ENCODE measurements at places on chromosomes 6 and 20.

- no peak for DNase-seq
Measured at GRCh38 chr6:137949686-137950390, 82.8 kb downstream of the TNFAIP3 start.

GRCh38 chr6:73308712-73309534 is 45.2 kb downstream of the DPPA5 start:
- DNase-seq = no peak

GRCh38 chr6:146316175-146316495 is 227.5 kb upstream of the RAB32 start:
- DNase-seq = no peak

- no peak for DNase-seq
Measured at GRCh38 chr6:3355358-3356055, 96.8 kb downstream of the PSMG4 start.

GRCh38 chr6:158002951-158003853 is 21.5 kb downstream of the SYNJ2 start:
- no peak for DNase-seq

DNA sequence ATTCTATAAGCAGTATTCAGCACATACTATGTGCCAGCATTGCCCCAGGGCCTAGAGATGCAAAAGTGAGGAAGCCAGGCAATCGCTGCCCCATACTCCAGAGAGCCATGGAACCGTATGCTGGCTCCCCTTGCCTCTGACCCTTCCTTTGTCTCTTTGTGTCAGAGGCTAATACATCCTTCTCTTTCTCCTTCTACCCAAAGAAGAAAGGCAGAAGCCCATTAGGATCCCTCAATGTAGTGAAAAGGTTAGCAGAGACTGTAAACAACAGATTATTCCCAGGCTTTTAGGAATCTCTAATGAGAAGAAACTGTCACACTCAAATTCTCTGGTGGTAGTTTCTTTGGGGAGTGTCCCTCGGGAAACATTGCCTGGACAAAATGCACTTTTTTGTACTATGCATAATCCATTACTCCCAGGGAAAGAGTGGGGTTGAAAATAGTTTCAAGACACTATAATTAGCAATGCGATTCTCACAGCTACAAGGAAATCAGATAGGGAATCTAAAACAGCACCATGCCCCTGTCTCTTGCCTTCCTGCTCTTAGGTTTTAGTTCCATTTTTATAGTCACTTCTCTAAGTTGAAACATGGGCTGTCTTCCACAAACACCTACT is 325.2 kb upstream of the CNR1 start:
- no peak for DNase-seq

GRCh38 chr20:58716476-58717277 is 24.1 kb downstream of the NPEPL1 start:
- peak; percentile 13 for DNase-seq

GRCh38 chr6:168520233-168520632 is 79.2 kb downstream of the SMOC2 start:
- no peak for DNase-seq

- DNase-seq = no peak
Measured at GRCh38 chr6:167329014-167329413, 4.1 kb downstream of the TTLL2 start.

GRCh38 chr20:36439040-36439730 is 102.1 kb upstream of the MYL9 start:
- DNase-seq = peak; percentile 82

- no peak for DNase-seq
Measured at GRCh38 chr6:134258849-134259306, 59.0 kb downstream of the SGK1 start.

GRCh38 chr20:46826343-46826984 is 68.2 kb upstream of the EYA2 start:
- DNase-seq = no peak

- DNase-seq = no peak
Measured at GRCh38 chr20:50246367-50247195, 56.0 kb downstream of the CEBPB start.

DNA sequence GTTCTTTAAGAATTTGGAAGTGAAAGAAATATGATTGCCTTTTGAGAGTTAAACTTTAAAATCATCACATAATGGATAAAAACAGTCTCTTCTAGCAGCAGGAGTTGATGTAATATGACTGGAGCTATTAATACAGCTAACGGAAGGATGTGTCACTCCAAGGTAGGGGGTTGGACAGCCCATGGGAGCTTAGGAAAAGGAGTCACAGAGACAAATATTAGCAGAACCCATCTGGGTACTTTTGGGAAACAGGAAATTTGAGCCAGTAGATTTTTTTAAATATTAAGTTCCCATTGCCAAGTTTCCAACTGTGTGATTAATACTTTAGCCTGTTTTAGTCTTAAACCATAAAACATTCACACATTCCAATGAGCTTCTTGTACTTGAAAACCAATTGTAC is 164.7 kb upstream of the RIMS1 start:
- DNase-seq = no peak

GRCh38 chr6:40074306-40075055 is 140.2 kb upstream of the MOCS1 start:
- no peak for DNase-seq

- DNase-seq = no peak
Measured at GRCh38 chr6:34201455-34202107, 35.1 kb upstream of the HMGA1 start.

DNA sequence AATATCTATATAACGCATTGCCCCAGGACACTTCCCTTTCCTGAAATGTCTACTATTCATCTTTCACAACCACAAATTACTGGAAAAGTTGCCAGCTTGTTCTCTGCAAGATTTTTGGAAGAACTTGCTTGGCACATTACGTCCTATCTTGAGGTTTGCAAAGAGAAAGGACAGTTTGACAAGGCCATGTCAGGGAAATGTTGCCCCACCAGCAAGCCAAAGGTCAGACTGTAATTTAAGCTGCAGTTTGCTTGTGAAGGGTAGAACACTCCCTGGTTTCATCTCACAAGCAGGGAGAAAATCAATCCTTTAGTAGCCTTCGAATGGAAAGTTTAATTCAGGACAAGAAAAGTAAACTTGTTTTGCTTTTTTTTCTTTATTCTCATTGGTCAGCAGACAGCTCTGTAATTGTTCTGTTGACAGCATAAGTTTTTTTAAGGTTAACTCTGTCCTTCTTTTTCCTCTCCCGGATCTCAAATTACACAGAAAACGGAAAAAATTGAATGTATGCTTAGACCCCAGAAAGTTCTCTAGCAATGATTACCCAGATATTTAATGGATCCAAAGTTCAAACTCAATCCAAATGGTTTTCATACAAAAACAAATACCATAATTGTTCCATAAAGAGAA is 541.8 kb upstream of the NRSN1 start:
- peak; percentile 6 for DNase-seq

GRCh38 chr6:120588424-120588823 is 745.9 kb downstream of the TBC1D32 start:
- DNase-seq = no peak

DNA sequence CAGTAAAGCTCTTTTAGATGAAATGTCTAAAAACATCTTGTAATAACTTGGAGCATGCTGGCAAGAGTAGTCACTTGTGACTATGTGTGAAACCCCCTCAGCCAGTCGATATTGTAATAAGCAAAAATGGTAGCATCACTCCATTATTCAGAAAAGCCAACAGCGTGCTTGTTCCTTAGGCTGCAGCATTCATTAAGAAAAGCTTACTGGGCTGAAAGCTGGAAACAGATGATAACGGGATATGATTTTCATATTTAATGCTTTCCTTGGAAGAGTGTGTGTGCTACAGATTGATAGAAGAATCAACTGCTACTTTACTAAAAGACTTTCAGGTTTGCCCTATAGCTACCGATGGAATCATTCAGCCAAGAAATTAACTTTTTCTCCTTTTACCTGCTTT is 20.3 kb downstream of the KIZ start:
- no peak for DNase-seq

DNA sequence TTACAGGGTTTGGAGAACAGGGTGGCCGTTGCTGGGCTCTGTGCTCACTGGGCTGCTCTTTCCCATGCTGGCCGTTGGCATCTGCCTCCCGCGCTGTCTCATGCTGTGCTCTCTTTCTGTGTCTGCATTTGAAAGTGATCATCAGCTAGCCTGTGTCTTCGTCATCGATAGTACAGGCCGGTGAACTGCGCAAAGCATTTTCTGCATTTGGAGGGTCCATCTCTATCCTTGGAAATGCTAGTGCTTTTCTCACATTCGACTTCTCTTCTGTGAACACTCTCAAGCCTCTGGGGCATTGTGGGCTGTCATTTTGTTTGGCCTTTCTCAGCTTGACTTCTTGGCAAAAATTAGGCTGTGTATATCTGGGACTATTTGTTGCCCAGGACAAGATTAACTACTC is 6.8 kb upstream of the SNHG17 start:
- DNase-seq = no peak

DNA sequence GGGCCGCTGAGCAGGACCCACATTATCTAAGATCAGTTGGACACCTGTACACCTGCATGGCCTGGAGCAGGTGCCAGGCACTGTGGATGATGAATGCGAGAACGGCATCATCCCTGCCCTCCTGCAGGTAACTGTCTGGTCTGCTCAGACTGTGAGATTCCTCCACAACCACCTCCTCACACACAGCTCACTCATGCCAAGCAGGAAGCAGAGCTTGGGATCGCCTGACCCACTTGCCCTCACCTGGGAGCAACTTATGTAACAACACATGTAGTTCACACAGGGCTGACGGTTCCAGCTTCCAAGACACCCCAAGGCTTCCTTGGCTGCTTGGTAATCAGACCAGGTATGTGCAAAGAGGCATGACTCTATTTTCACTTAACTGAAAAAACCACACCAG is 359.2 kb downstream of the PREX1 start:
- DNase-seq = no peak

DNA sequence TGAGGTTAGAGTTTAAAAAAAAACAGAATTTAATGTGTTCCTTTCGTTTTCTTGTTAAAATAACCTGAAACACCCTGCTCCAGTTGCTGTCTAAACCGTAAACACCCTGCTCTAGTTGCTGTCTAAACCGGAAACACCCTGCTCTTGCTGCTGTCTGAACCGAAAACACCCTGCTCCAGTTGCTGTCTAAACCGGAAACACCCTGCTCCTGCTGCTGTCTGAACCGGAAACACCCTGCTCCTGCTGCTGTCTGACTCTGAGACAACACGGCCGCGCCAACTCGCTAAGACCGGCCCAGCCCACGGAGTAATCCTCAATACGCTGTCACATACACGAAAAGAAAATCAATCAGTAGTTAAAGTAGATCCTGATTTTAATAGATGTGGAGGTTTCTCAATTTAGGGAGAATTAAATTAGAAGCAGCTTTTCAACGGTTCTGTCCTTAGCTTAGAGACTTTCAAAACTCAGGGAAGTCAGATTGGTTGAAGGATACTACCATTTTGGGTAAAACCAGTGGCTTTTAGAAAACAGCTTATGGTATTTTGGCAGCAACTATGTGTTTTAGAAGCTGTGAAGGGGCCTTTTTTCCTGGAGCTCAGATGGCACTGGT is 98.3 kb downstream of the RAMACL start:
- DNase-seq = no peak

DNA sequence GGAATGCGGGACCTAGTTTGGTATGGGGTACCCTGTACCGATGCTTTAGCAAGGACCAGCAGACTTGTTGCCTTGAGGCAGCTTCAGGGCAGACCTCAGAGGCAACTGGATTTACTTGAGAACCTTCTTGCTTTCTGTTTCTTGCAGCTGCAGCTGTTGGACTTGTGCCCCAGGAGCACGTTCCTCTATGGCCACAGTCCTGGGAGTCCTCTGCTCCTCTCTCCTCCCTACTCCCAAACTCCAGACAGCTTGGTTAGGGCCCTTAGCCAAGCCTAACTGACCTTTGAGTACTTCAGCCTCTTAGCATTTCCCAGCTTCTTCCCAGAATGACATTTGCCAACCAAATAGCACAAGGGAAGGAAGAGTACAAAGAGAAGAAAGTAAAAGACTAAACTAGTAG is 34.7 kb downstream of the GHRH start:
- DNase-seq = no peak

DNA sequence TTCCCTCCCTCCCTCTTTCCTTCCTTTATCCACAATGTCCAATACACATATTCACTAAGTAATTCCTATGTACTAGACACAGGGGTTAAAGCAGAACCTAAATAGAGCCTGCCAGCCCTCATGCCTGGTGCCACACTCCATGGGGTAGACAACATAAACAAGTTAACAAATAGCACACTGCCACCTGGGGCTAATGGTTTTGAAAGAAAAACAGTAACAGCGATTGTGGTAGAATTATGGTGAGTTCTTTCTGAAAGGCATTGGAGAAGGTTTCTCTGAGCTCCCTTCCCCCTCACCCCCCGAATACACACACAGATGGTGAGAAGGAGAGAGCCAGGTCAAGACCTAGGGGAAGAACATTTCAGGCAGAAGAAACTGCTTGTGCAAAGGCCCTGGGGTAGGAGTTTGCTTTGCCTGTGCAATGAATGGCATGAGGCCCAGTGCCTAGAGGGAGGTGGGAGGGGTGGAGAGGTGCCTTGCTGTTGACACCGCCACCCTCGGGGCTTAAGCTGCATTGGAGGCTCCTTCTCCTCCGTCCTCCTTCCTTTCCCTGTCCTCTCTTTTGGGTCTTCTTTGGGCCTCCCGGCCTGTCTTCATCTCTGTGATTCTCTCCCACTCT is 502.4 kb upstream of the SULF2 start:
- no peak for DNase-seq

- no peak for DNase-seq
Measured at GRCh38 chr6:88304520-88304919, 138.4 kb upstream of the CNR1 start.

DNA sequence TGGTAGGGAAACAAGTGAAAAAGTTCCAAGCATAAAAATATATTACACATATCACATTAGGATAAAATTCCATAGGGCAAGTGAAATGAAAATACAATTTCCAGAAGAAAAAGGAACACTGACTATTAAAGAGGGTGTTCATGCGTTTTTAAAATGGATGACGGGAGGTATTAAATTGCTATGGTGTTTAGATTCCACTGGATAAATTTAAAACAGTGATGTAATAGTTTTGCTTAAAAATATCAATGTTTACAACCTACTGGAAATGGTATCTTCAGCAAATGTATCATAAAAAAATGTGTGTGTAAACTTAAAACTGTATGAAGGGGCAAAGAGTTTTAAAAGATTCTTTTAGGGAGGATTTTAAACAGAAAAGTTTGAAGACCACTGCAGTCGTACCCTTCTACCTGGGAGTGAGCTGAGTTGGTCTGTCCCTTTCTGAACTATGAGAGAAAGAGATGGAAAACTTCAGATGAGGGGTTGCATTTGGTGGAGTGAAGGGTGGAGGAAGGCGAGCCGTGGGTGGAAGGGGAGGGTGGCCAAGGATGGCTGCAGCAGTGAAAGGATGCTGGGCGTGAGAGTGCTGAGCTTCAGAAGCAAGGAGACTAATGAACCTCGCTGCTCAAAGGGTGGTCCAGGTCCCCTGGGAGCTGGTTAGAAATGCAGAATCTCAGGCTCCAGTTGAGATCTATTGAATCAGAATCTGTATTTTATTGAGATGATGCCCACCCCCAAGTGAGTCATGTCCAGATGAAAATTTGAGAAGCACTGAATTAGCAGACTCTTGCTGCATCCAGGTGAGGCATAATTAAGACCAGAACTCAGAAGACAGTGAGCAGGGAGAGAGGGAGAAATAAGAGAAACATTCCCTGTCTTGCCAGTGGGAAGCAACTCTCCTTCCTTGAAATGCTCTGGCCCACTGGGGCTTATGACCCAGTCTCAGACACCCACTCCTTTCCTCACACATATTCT is 54.5 kb upstream of the MRPS10 start:
- DNase-seq = no peak
